ENCODE measurements at places on chromosomes 16 and 17. TPM values are rescaled to one million over a fixed set of nuclear protein-coding genes. Genes with fewer than 3 reads are reported as not detected.

The AATF gene
- 21.0 TPM for total RNA-seq

The ARHGAP23 gene
- total RNA-seq: 75.7 TPM

The CBX2 gene
- total RNA-seq: 18.2 TPM

The TCAP gene
- 2.5 TPM for total RNA-seq

The GAST gene
- not detected for total RNA-seq

The CXCL16 gene
- total RNA-seq: 0.63 TPM

The NOXO1 gene
- 2.8 TPM for total RNA-seq

The CACNG3 gene
- total RNA-seq: 4.4 TPM

The PRSS27 gene
- 6.3 TPM for total RNA-seq

The OR3A3 gene
- not detected for total RNA-seq

The NXPH3 gene
- 22.2 TPM for total RNA-seq

The SLC16A13 gene
- 0.31 TPM for total RNA-seq

The STX1B gene
- 31.6 TPM for total RNA-seq

The LMF1 gene
- total RNA-seq: 17.2 TPM

The NPW gene
- not detected for total RNA-seq

The PRCD gene
- 0.94 TPM for total RNA-seq

The C16orf96 gene
- total RNA-seq: 0.63 TPM

The CFAP97D1 gene
- not detected for total RNA-seq

The TLCD1 gene
- total RNA-seq: not detected

The KRT40 gene
- not detected for total RNA-seq

The PRAC2 gene
- not detected for total RNA-seq

The RRAD gene
- total RNA-seq: 0.63 TPM

The SDR42E1 gene
- not detected for total RNA-seq

The PRR35 gene
- total RNA-seq: not detected

The SBK1 gene
- 39.8 TPM for total RNA-seq

The CHST4 gene
- not detected for total RNA-seq

The CNEP1R1 gene
- 46.6 TPM for total RNA-seq

Measured in parietal lobe (tissue), 2 donors.